Caco-2 (cell line): ENCODE measurements at places on chromosomes 6 and 20. TPM values are rescaled to one million over a fixed set of nuclear protein-coding genes. Genes with fewer than 3 reads are reported as not detected.

The UTRN gene
- 216 and 233 TPM in 2 replicates for total RNA-seq

- no peak overlapping the region for H3K27ac ChIP-seq
- no peak overlapping the region for H3K4me3 ChIP-seq
- no peaks in the 10 kb centered on the region for H3K4me1 ChIP-seq
- no peaks in the 10 kb centered on the region for H3K36me3 ChIP-seq
- DNase-seq = no peak
Observed at GRCh38 chr6:84882768-84883766, 118.7 kb upstream of the TBX18 start.

- H3K36me3 ChIP-seq = no peaks in the 10 kb centered on the region
- DNase-seq = no peak
- H3K4me3 ChIP-seq = no peak overlapping the region
Observed at GRCh38 chr20:50726955-50727791, 4.2 kb upstream of the PARD6B start.

- no peak overlapping the region for H3K4me3 ChIP-seq
- H3K27ac ChIP-seq = no peak overlapping the region
- H3K27me3 ChIP-seq = no peaks in the 10 kb centered on the region
- H3K4me1 ChIP-seq = no peaks in the 10 kb centered on the region
- DNase-seq = no peak
Observed at GRCh38 chr6:102415891-102416290, 1022.4 kb downstream of the GRIK2 start.

- no peak for DNase-seq
- H3K27ac ChIP-seq = no peak overlapping the region
- H3K27me3 ChIP-seq = no peaks in the 10 kb centered on the region
- H3K4me3 ChIP-seq = no peak overlapping the region
Observed at GRCh38 chr20:13873831-13874230, 89.0 kb downstream of the NDUFAF5 start.

GRCh38 chr6:14283600-14284235 lies 166.1 kb downstream of the CD83 start:
- H3K27ac ChIP-seq = peak overlapping the region; percentile 13
- peak; percentile 11 for DNase-seq
- no peaks in the 10 kb centered on the region; the same call in 1 of the 2 replicates for H3K4me1 ChIP-seq
- H3K4me3 ChIP-seq = no peak overlapping the region
- H3K36me3 ChIP-seq = no peaks in the 10 kb centered on the region

- no peak overlapping the region for H3K4me3 ChIP-seq
- 0 out of 2 replicates have a peak, but pooled peaks cover 1% of the 10 kb centered on the region for H3K27me3 ChIP-seq
- no peaks in the 10 kb centered on the region for H3K4me1 ChIP-seq
- no peaks in the 10 kb centered on the region for H3K36me3 ChIP-seq
- no peak for DNase-seq
Observed at GRCh38 chr20:57536771-57537724, 12.1 kb upstream of the CTCFL start.

DNA sequence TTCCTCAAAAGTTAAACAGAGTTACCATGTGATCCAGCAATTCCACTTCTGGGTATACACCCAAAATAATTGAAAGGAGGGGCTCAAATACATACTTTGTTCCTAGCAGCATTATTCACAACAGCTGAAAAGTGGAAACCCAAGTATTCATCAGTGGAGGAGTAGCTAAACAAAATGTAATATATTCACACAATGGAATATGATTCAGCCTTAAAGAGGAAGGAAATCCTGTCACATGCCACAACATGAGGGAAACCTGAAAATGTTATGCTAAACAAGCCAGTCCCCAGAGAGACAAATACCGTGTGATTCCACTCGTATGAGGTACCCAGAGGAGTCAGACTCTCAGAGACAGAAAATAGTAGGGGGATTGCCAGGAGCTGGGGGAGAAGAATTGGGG lies 44.5 kb downstream of the PXDC1 start:
- no peak overlapping the region for H3K4me3 ChIP-seq
- no peak for DNase-seq
- H3K4me1 ChIP-seq = no peaks in the 10 kb centered on the region
- no peaks in the 10 kb centered on the region for H3K36me3 ChIP-seq
- no peaks in the 10 kb centered on the region for H3K27me3 ChIP-seq

GRCh38 chr6:87483929-87484328 lies 11.2 kb downstream of the SLC35A1 start:
- H3K36me3 ChIP-seq = no peaks in the 10 kb centered on the region; the same call in 1 of the 2 replicates
- H3K27ac ChIP-seq = peak overlapping the region; percentile 66
- DNase-seq = peak; percentile 68
- H3K4me1 ChIP-seq = 0 out of 2 replicates have a peak, but pooled peaks cover 8% of the 10 kb centered on the region

DNA sequence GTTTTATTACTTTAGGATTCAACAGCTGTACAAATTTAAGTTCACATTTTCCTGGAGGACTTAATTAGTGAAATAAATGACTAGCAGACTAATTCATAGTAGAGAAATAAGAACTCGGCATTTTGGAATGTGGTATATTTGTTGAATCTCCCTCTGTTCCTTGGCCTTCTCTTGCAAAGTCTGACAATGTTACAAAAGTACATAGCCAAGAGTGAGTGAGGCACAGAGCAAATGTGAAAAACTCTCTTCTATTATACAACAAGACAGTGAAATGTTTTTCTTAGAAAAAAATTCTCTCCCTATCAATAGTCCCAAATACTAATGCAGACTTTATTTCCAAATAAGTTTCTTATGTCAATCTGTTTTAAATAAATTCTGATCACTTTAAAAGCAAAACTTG lies 44.2 kb upstream of the TCF21 start:
- DNase-seq = no peak
- H3K36me3 ChIP-seq = no peaks in the 10 kb centered on the region
- no peaks in the 10 kb centered on the region for H3K27me3 ChIP-seq
- H3K4me3 ChIP-seq = no peak overlapping the region
- no peak overlapping the region for H3K27ac ChIP-seq

GRCh38 chr6:165511807-165512206 lies 151.2 kb downstream of the PDE10A start:
- H3K4me1 ChIP-seq = peaks cover 9% of the 10 kb centered on the region; the same call in 1 of the 2 replicates
- H3K4me3 ChIP-seq = no peak overlapping the region

DNA sequence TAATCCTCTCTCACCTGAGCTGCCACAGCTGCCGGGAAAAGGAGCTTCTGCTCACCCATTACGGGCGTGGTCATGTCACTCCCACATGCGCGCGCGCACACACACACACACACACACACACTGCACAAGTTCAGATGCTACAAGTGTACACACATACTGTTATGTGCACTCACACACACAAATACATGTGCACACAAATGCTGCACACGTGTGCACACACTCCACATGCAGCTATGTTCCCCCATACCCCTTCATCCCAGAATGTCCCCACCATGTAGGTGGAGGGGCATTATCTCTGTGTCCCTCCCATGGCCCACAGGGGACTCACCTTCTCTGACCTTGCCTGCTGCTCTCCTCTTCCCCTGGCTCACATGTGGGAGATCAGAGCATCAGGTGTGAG lies 37.3 kb downstream of the GNAS-AS1 start:
- no peak overlapping the region for H3K4me3 ChIP-seq
- no peak overlapping the region for H3K27ac ChIP-seq
- no peak for DNase-seq
- no peaks in the 10 kb centered on the region for H3K4me1 ChIP-seq

- DNase-seq = no peak
- no peak overlapping the region for H3K4me3 ChIP-seq
- H3K27ac ChIP-seq = no peak overlapping the region
- H3K36me3 ChIP-seq = no peaks in the 10 kb centered on the region
- H3K27me3 ChIP-seq = no peaks in the 10 kb centered on the region
Observed at GRCh38 chr6:22146931-22147701, 149.7 kb downstream of the PRL start.
